Upper lobe of right lung (tissue), 1 donor: ENCODE measurements at places on chromosomes 12 and 14. TPM values are rescaled to one million over a fixed set of nuclear protein-coding genes. Genes with fewer than 3 reads are reported as not detected.

Gene ZFHX2
- total RNA-seq, result 2.3 TPM

GRCh38 chr14:50871914-50872732 is at the start of gene ABHD12B:
ABHD12B (plus strand) TSS chr14:50872053; CDS start chr14:50872175, 122 bp downstream.
- H3K36me3 ChIP-seq, result no peaks in the 10 kb centered on the region
- H3K4me3 ChIP-seq, result no peak within 1 kb of the TSS
- peaks cover 3% of the 10 kb centered on the region for H3K4me1 ChIP-seq
- H3K27ac ChIP-seq, result no peak within 1 kb of the TSS

Gene TPCN1
- 51.9 TPM for total RNA-seq

Gene RAN
- 310 TPM for total RNA-seq

Gene SYCP3
- 0.64 TPM for total RNA-seq

Gene TMEM52B
- total RNA-seq, result 2.3 TPM

GRCh38 chr12:111457071-111457470 is 51.3 kb downstream of the SH2B3 start:
- H3K27ac ChIP-seq, result no peak overlapping the region
- H3K27me3 ChIP-seq, result no peaks in the 10 kb centered on the region
- peaks cover 83% of the 10 kb centered on the region for H3K36me3 ChIP-seq
- H3K4me1 ChIP-seq, result no peaks in the 10 kb centered on the region
